ENCODE measurements at places on chromosomes 7 and 10. TPM values are rescaled to one million over a fixed set of nuclear protein-coding genes. Genes with fewer than 3 reads are reported as not detected.

GRCh38 chr7:86939197-86939814, 120.1 kb downstream of the ELAPOR2 start:
- DNase-seq, result peak; percentile 86

DNA sequence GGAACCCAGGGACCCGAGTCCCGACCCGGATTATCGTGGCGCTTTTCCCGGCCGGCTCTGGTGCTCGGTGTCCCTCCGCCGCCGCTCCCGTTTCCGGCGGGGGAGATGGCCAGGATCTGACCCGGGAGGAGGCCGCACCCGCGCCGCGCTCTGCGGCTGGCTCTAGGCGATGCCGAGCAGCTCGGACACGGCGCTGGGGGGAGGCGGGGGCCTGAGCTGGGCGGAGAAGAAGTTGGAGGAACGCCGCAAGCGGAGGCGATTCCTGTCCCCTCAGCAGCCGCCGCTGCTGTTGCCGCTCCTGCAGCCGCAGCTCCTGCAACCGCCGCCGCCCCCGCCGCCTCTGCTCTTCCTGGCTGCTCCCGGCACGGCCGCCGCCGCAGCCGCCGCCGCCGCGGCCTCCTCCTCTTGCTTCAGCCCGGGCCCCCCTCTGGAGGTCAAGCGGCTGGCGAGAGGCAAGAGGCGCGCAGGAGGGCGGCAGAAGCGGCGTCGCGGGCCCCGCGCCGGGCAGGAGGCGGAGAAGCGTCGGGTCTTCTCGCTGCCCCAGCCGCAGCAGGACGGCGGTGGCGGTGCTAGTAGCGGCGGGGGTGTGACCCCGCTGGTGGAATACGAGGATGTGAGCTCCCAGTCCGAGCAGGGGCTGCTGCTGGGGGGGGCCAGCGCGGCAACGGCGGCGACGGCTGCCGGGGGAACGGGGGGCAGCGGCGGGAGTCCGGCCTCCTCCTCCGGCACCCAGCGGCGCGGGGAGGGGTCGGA, 593 bp downstream of the CDK13 start:
- peak; percentile 60 for DNase-seq

Gene SPDYE6
- not detected for polyA plus RNA-seq

Gene ASB10
- 0.22 TPM for polyA plus RNA-seq

GRCh38 chr10:43304687-43305333, 37.9 kb upstream of the RASGEF1A start:
- DNase-seq, result peak; percentile 66

Gene TDRD1
- not detected for polyA plus RNA-seq

Gene CEP55
- 0.39 TPM for polyA plus RNA-seq

- DNase-seq, result no peak
Measured at GRCh38 chr7:91463330-91463729, 199.1 kb downstream of the FZD1 start.

DNA sequence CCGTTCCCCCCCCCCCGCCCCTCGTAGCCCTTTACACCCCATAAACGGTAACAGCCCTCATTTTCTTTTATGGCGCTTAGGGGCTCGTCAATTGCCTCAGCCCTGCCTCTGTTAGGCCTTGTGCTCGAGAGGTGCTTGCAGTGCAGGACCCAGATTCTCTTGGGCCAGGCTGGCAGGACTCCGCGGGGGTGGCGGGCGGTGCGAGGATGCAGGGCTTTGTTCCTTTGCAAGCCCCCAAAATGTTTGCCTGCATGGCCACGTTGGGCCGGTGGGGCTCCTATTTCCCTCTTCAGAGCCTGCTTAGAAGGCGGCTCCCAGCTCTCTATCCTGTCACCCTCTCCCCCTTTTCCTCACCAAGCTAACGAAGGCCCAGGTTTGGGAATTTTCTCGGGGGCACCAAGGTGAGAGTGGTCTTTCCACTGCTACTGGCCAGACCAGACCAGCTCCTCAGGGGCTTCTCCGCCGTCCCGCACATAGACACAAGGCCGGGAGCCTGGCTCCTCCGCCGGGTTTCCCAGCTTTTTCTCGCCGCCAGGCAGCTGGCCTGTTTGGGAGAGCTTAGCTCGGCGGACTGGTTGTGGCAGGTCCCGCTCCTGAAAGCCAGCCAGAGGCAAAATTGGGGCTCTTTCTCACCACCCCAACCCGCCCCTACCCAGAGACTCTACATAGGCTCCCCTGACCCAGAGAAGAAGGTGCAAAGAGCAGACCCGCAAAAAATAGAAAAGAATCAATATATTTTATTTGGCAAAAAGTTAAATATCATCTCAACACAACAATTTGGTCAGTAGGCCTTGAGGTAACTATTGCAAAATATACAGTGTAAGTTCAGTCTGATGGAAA, 3.4 kb downstream of the HOXA9 start:
- DNase-seq, result no peak

DNA sequence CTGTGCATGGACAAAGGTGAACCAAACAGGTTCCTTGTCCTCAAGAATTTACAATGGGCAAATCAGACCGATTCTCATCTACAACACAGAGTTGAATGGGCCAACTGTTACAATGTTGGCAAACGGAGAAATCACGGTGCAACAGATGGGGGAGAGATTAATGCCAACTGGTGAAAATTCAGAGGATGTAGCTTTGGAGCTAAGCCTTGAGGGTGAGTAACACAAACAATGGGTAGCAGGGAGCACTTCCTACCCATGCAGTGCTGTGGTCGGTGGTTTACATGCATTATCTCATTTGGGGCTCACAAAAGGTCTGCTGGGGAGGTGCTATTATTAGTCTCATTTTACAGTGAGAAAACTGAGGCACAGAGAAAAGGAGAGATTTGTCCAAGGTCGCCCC, 902 bp upstream of the NFE2L3 start:
- DNase-seq, result no peak

Gene ASZ1
- polyA plus RNA-seq, result not detected

GRCh38 chr10:90352288-90352687, 505.6 kb downstream of the HTR7 start:
- no peak for DNase-seq

Gene PSD
- polyA plus RNA-seq, result 1.2 TPM

DNA sequence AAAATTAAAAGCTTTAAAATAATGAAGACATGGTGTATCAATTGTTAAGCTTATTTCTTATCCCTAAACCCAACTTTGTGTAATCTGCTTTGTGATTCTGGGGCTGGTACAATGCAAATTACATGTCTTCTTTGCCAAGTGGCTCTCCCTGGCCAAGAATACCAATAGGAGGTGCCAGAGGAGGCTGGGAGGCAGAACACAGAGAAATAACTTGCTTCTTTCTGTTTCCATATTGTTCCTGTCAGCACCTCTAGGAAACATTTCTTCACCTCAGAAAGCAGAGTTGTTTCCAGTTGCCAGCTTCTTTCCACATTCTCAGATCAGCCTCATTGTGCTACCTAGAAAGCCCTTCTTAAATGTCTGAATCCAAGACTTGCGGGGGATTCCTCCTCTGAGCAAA, 174.4 kb downstream of the MDFIC start:
- DNase-seq, result no peak

DNA sequence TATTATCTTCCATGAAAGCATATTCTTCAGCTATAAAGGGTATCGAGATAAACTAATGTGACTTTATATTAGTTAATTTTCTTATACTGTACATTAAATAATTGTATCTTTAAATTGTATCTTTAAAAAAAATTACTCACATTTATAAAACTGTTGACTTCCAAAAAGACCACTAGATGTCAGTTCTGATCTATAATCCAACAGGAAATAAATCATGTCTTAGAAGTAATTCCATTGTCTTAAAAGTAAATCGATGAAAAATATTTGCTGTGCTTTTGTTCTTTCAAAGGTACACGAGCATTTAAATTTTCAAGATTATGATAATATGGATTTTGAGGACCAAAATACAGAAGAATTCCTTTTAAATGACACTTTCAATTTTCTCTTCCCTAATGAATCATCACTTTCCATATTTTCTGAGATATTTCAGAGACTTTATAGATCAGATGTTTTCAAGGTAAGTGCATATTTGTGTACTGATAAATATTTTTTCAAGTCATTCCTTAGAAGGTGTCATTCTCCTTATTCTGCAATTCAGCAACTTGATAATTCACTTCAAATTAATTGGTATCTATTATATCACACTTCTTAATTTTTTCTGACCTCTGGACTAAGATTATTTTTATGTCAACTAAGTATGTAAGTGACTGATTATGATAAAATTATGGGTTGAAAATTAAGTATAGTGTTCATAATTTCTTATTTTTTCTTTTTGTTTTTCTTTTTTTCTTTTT, 138.5 kb downstream of the CPED1 start:
- no peak for DNase-seq

DNA sequence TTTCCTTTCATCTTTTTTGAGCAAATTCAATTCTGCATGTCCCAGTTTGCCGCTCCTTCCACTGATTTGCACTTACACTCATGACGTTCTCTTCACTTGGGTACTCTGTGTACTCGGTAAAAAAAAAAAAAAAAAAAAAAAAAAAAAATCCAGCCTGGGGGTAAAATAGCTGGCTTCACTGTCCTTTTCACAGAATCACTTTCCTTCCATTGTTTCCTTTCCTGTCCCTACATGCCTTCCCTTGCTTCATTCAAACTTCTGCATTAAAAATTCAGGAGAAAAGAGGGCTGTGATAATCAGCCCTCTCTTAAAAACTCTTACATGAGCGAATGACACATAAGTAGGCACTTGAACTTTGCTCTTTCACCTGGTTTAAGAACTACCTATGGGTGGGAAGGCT, 8.7 kb downstream of the ANKRD1 start:
- no peak for DNase-seq

Gene TMEM236
- polyA plus RNA-seq, result 0.09 TPM

DNA sequence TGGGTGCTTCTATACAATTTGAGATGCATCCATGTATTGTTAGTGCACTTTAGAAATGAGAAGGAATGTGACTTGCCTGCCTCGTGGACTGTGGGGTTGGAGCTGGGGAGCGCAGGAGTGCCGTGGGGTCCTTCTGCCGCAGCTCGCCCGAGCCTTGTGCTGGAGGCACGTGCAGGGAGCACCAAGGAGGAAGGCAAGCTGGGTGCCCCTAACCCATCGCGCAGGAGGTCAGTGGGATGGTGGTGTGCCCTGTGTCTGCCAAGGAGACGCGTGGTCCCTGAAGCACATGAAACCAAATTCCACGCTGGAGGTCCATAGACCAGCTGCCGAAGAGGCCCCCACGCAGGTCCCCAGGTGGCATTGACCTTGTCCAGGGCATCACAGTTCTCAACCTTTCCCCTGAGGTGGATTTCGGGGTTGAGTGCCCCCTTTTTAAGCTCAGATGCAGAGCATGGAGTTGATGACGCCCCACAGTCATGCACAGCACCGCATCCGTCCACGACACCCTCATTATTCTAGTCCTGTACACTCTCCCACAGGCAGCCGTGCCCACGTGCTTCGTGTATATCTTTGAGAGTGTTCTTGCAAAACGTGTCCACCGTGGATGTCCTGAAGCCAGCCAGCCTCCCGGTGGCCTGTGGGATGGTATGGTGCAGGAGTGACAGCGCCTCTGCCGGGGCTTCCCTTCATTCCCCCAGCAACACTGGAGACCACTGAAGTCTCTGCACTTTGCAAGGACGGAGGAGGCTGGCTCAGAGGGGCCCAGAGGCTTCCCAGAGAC, 35.5 kb downstream of the FKBP6 start:
- no peak for DNase-seq

DNA sequence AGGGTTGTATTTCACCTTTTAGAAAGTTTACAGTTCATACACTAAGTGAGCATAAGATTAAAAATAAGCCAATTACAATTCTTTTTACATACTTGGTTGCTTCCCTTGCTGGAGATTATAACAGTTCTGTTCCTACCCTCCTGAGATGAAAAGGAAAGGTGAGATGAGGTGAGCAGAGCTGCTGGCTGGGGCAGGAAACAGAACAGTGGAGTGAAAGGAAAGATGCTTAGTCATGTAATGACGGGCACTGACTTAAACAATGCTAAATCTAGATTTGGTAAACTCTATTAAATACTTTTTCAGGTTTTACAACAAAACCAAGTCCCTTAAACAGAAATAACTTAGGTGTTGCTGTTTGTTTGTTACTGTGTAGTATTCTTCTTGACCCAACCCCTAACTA, 19.9 kb upstream of the ZEB1 start:
- no peak for DNase-seq

DNA sequence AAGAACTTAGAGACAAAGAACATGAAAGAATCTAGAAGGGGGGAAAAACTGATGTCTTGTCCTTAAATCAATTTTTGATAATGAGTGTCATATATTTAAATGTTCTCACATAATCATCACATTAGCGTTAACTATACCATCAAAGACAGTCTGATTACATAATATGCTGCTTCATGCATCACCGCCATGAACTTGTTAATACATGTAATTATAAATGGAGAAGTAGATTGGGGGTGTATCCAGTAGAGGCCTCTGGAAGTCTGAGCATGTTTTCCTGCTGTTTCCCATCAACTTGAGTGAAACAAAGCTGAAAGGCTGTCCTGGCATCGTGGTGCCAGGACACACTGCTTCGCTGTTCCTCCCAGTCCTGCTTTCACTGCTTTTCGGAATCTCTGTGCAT, 48.2 kb downstream of the PRLHR start:
- DNase-seq, result no peak

DNA sequence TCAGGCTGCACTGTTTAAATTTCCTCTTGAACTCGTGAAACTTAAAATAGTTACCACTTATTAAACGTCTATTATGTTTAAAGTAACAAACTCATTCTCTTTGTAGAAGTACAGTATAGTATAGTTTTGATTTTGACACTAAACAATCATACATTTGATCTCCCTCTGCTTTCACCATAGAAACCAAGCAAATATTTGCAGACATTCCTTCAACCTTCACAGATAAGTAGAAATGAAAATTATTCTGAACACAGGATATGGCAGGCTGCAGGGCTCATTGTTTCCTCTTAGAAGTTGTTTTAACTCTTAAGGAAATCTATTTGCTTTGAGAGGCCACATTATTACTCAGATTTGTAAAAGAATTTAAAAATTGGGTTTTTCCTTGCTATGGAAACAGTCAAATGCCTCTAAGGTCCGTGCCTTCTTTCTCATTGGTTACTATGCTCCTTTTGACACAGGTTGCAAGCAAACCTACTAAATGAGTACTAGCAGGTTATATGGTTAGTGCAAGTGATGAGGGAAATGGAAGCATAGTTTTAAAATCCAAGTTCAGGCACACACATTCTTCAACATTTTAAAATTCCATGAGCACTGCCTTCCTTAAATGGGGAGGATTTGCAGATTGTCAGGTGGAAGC, 92.8 kb upstream of the FAM133B start:
- no peak for DNase-seq

DNA sequence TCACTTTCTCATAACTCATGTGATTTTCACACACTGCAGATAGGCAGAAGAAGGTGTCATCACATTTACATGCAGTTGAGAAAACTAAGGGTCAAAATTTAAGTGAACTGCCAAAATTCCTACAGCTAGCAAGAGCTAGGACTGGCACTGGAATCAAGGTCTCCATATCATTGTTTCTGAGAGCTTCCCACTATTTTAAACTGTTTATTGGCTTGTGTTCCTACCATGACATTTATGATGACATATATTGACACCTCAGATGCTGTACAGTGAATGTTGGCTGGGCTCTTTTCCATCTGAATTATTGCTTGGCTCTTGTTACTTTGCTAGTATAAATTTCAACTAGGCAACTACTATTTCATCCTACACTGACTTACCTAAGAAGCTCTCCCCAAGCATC, 2.0 kb downstream of the THSD7A start:
- no peak for DNase-seq
